ENCODE measurements at places on chromosomes 7 and 10. TPM values are rescaled to one million over a fixed set of nuclear protein-coding genes. Genes with fewer than 3 reads are reported as not detected.

Gene AKR1C2
- not detected for total RNA-seq

DNA sequence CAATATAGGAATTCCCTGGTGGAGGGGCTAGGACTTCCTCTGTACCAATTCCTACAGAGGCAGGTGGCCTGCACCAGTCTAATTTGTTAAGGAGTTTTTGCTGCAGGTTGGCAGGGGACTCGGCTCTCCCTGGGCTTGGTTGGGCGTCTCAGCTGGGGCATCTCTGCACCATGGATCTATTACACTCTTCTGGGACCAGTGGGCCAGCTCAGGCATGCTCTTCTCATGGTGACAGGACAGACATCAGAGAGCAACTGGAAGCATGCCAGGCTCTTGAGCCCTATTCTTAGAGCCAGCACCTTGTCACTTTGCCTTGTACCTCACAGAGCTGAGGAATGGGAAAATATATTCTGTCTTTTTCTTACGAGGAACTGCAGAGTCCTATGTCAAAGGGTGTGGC, 74.6 kb downstream of the SH2D4B start:
- DNase-seq, result no peak

Gene AGBL3
- 3.6 TPM for total RNA-seq

DNA sequence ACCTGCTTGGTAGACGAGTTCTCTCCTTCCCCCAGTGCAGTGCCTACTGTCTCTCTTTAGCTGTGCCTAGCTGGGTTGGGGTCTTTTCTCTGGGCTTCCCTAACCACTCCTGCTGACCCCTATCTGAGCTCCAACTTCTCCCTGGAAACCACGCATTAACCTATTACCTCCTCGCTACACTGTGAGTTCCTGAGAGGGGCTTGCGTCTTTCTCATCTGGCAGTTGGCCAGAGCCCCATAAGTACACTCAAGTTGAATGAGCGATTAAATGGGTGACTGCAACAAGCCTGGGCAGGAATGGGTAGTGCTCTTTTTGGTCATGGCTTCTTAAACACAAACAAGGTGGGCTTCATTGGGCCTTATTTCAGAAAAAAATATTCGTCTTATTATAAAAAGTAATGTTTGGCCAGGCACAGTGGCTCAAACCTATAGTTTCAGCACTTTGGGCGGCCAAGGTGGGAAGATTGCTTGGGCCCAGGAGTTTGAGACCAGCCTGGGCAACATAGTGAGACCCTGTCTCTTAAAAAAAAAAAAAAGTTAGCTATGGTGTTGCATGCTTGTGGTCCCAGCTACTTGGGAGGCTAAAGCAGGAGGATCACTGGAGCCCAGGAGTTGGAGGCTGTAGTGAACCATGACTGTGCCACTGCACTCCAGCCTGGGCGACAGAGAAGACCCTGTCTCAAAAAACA, 41.4 kb downstream of the SYPL1 start:
- DNase-seq, result no peak

GRCh38 chr7:34718867-34719266, 60.8 kb downstream of the NPSR1 start:
- DNase-seq, result no peak

- no peak for DNase-seq
Observed at GRCh38 chr10:27541796-27542729, 38.0 kb downstream of the RAB18 start.

DNA sequence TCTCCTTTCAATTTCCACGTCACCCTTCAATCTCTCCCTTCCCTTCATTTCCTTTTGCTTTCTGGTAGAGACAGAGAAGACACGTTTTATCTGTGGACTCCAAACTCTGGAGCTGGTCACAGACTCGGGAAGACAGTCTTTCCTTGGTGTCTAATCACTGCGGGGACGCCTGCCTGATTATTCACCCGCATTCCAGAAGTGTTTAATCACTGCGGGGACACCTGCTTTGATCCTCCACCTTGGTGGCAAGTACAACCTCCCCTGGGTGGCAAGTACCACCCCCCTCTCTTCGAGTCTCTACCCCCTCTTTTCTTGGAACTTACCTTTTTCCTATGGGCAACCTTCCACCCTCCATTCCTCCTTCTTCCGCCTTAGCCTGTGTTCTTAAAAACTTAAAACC, 15.3 kb upstream of the LRRC61 start:
- no peak for DNase-seq

Gene ANK3
- total RNA-seq, result 1.7 TPM

Data from activated naive CD8-positive, alpha-beta T cell treated with anti-CD3 and anti-CD28 coated beads for 36 hours (primary cell).